CD4-positive, alpha-beta T cell treated with Interleukin-15 for 4 hours (primary cell): ENCODE measurements at places on chromosomes 6 and 20.

DNA sequence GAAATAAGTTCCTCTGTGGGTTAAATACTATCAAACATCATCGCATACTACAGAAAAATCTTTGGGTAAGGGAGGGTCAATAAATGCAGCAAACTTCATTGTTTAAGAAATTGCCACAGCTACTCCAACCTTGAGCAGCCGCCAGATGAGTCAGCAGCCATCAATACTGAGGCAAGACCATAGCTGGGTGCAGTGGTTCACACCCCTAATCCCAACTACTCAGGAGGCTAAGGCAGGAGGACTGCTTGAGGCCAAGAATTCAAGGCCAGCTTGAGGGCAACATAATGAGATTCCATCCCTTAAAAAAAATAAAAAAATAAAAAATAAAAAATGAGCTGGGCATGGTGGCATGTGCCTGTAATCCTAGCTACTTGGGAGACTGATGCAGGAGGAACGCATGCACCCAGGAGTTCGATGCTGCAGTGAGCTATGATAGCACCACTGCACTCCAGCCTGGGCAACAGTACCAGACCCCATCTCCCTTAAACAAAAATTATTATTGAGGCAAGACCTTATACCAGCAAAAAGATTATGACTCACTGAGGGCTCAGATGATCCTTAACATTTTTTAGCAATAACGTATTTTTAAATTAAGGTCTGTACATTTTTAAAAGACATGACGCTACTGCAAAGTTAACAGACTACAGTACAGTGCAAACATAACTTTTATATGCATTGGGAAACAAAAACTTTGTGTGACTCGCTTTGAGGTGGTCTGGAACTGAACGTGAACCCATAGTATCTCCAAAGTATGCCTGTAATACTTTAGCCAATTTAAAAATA lies 8.8 kb downstream of the SRPK1 start:
- no peak for DNase-seq

- no peak for DNase-seq
These were observed 46.7 kb upstream of the MOCS1 start for GRCh38 chr6:39980839-39981580.

DNA sequence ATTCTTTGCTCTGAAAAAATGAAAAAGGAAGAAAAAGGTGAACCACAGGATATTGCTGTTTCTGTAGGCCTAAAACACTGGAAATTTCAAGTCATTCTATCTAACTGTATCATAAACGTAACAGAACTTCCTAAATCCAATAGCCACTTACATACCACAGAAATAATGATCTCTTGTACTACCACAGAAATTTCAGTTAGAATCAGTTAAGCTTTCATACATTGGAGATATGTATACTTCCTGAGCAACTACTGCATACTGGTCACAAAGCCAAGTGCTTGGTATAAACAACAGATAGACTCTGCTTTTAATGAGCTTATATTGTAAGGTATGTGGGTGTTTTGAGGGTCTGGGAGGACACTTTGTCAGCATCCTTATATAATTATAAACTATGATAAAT lies 38.6 kb downstream of the VTA1 start:
- DNase-seq, result no peak

- no peak for DNase-seq
These were observed 70.4 kb downstream of the NOL4L start for GRCh38 chr20:32514760-32515159.

DNA sequence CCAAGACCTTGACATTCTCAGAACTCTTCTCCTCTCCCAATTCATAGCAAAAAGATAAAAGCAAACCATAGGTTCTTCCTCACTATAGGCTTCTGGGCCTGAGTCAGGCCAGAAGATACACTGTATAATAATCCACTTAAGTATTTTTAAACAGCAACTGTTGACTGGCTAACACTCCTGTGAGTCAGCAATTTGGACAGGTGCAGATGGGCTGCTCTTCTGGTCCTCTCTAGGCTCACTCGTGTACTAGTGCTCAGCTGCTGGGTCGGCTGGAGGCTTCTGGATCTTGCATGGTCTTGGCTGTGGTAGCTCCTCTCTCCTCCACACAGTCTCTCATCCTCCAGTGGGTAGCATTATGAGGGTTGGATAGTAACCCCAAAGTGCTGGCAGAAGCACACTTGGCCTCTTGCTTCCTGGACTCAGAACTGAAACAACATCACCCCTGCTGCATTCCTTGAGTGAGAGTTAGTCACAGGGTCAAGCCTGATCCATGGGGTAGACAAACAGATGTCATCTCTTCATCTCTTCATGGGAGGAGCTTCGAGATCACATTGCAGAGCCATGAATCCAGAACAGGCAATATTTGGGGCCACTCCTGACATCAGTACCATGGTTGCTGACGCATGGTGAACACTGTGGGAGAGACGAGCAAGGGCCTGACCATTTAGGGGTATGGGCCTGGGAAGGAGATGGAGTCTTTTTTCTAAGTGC lies 86.9 kb downstream of the C6orf118 start:
- no peak for DNase-seq
